ENCODE measurements at places on chromosomes 1 and 21.

- DNase-seq: no peak
Observed at GRCh38 chr21:45802956-45803617, 159.6 kb downstream of the PCBP3 start.

- no peak for DNase-seq
Observed at GRCh38 chr21:38631206-38631605, 132.9 kb upstream of the ERG start.

DNA sequence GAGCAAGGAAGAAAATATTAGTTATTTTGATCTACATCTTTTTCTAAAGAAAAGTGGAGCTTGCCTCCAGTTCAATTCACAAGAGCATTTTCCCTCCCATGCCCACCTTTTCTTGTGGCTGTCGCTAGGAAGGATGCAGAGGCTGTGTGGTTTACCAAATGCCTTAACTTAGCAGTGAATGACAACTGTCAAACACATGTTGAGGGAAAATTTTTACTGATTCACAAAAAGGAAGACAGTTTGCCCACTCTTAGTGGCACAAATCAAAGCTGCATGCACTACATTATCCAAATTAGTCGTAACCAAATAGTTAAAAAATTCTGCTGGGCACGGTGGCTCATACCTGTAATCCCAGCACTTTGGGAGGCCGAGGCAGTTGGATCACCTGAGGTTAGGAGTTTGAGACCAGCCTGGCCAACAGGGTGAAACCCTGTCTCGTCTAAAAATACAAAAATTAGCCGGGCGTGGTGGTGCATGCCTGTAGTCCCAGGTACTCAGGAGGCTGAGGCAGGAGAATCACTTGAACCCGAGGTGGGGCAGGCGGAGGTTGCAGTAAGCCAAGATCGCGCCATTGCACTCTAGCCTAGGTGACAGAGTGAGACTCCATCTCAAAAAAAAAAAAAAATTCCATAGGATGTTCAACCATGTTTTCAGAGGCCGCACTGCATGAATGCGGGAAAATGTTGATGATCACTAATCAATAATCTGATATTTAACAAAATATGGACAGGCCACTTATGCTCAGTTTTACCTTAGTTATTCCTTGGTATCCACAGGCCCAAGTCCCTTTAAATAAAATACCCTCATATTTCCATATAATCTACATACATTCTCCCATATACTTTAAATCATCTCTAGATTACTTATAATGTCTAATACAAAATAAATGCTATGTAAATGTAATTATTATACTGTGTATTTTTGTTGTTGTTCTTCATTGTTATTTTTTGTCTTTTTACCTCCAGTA, 9.0 kb downstream of the COX20 start:
- DNase-seq: no peak

DNA sequence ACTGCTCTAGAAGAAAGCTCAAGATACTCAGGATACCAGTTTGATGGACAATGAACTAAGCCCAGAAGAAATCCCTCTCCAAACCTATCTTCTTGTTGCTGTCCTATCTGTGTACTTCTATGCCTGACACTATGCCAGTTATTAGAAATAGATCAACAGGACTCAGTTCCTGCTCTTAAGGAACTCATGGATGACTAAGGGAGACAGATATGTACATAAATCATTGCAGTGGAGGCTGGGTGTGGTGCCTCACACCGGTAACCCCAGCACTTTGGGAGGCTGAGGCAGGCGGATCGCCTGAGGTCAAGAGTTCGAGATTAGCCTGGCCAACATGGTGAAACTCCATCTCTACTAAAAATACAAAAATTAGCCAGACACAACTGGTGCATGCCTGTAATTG, 42.4 kb upstream of the AK4 start:
- DNase-seq: no peak

GRCh38 chr1:108209456-108210108, 9.4 kb upstream of the SLC25A24 start:
- DNase-seq: no peak

- no peak for DNase-seq
Observed at GRCh38 chr1:86190873-86191272, 34.3 kb upstream of the COL24A1 start.

- no peak for DNase-seq
Observed at GRCh38 chr21:31592963-31593560, 66.4 kb upstream of the SOD1 start.

- no peak for DNase-seq
Observed at GRCh38 chr1:66048011-66048410, 255.3 kb downstream of the PDE4B start.

GRCh38 chr1:112396653-112397471, 848 bp downstream of the CTTNBP2NL start:
- no peak for DNase-seq

- DNase-seq: no peak
Observed at GRCh38 chr1:202815120-202815519, 4.4 kb downstream of the PCAT6 start.

- no peak for DNase-seq
Observed at GRCh38 chr1:179342740-179343404, 22.9 kb upstream of the AXDND1 start.

DNA sequence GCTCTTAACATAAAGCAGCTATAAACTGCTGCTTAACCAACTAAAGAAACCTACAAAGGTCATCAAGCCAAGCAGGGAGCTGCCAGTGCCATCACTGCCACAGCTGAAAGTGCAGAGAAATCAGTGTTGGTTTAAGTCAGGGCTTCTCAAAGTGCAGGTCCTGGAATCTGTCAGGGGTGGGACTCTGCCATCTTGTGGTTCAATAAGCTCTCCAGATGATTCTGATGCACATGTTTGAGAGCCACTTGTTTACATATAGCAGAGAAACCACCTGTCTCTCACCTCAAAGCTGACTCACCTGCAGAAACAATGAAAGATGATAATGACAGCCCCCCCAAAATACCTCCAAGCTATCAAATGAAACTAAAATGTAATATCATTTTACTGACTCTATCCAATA, 49.3 kb downstream of the SH3GLB1 start:
- no peak for DNase-seq

- DNase-seq: peak; percentile 55
Observed at GRCh38 chr1:155976062-155976912, 2.1 kb downstream of the ARHGEF2 start.

- DNase-seq: no peak
Observed at GRCh38 chr1:180848191-180848590, 64.5 kb upstream of the KIAA1614 start.

DNA sequence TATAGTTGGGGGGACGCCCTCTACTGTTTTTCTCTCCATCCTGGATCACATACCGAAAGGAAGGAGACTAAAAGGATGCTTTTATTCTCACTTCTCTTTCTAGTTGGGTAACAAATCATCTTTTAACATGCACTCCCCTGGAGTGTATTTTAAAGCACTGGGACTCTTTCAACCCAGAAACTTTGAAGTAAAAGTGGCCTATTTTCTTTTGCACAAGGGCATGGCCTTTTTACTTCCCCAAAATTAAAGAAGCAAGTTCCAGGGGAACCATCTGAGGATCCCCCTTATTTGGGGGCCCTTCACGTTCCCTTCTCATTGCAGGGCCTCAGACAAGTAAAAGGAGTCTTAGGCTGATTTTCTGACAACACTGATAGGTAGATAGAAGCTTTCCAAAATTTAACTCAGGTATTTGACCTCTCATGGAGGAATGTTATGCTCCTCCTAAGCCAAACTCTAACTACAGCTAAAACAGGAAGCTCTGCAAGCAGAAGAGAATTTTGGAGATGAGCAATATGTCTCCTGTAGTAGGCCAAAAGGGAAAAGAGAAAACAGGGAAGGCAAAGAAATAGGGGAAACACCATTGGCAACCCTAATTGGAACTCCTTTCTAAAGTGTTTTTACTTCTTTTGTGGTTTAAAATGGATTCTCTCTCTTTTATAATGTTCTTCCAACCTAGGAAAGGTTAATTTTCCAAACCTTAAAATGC, 8.9 kb upstream of the CD46 start:
- no peak for DNase-seq

- no peak for DNase-seq
Observed at GRCh38 chr1:232192781-232193450, 437.0 kb downstream of the SIPA1L2 start.

GRCh38 chr1:60865166-60865565, 217.2 kb upstream of the NFIA start:
- no peak for DNase-seq

GRCh38 chr21:37058261-37058660, 14.6 kb downstream of the PIGP start:
- DNase-seq: no peak

DNA sequence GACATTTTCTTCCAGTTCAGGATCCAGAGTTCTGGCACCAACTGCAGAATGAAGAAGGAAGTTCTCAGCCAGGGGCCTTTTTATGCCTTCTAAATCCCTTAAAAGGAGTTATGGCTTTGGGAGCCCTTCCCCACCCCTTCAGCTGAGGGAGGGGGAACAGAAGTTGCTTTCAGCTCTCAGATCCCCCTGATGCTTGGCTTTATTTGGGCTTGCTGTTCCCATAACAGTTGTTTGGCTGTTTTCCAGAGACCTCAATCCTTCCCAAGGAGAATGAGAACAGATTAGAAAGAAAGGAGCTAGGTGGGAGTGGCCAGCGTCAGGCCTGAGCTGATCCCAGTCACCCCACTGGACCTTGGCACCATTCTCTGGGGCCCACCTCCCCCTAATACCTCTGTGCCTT, at the start of gene RPE65:
TSS of gene RPE65 (minus strand) at position 54 of the 400 bp plus-strand sequence. CDS start at position 5, 49 bp downstream.
- no peak for DNase-seq

GRCh38 chr1:5525597-5526384, 466.4 kb downstream of the NPHP4 start:
- DNase-seq: no peak

- no peak for DNase-seq
Observed at GRCh38 chr1:223765036-223765718, 52.8 kb downstream of the CAPN2 start.

- DNase-seq: no peak
Observed at GRCh38 chr1:170592591-170593111, 60.7 kb downstream of the GORAB start.

DNA sequence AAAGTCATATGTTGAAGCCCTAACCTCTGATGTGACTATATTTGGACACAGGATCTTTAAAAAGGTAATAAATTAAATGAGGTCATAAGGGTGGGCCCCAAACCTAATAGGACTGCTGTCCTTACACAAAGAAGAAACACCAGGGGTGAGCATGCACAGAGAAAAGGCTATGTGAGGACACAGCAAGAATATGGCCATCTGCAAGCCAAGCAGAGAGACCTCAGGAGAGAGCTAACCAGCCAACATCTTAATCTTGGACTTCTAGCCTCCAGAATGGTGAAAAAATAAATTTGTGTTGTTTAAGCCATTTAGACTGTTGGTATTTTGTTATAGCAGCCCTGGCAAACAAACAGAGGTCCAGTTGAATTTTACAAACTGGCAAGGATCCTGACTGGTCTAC, 223.9 kb downstream of the LTN1 start:
- DNase-seq: no peak

GRCh38 chr1:229751610-229752009, 125.6 kb downstream of the URB2 start:
- no peak for DNase-seq

DNA sequence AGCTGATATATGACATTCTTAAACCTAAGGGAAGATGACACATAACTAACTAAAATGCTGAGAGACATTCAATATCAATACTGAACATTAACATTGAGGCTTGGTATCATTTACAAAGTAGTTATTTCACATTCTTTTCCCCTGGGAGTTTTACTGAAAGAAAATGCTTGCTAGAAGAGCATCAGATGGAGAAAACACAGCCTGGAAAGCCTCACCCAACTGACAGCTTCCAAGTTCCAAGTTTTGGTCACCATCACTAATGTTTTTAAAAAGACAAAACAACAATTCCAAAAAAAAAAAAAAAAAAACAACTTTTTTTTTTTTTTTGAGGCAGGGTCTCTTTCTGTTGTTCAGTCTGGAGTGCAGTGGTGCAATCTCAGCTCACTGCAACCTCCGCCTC, 80.6 kb downstream of the DSCAM start:
- DNase-seq: no peak

GRCh38 chr1:184060316-184060715, 8.8 kb downstream of the TSEN15 start:
- no peak for DNase-seq

GRCh38 chr21:39095681-39096080, 87.6 kb downstream of the PSMG1 start:
- no peak for DNase-seq

GRCh38 chr1:185425163-185425562, 108.1 kb upstream of the IVNS1ABP start:
- no peak for DNase-seq

DNA sequence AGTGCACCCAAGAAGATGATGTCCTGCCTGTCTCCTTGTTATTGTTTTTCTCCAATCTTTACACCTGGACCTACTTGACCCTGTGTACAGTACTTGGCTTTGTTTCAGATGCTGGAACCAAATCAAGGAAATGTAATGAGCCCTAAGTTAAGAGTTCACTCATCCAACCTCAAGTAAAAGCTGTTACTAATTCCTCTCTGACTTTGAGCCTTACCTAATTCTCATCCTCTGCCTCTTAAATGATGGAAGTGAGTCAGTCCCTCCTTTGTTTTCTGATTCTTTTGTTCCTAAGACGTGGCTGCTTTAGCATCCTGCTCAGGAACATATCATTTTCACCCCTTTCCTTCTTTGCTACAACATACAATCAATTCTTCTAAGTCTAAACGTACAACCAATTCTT, 15.3 kb upstream of the PLA2G4A start:
- no peak for DNase-seq

- DNase-seq: no peak
Observed at GRCh38 chr1:6560267-6560666, 5.2 kb downstream of the TAS1R1 start.

DNA sequence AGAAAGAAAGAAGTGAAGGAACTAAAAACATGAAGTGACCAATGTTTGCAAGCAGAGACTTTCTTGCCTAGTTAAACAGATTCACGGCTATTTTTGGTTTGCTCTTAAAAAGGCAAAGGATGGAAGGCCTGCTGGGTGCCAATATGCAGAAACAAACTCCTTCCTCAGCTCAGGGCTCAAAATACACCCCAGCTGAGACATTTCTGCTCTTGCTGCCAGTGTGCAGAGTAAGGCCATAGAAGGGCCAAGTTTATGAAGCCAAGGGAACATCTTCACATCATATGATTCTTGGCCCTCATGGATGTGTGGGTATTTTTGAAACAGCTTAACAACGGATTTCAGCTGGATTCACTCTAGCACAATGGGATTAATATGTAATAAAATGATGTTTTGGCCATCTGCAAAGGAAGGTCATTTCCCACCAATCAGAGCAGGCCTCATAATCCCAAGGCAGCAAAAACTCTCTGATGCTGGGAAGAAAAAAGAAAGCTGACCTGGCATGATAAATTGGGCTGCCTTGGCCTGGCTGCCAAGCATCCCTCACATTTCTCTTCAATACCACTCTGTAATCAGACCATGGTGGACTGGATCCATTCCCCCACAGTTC, 70.7 kb downstream of the CAPZB start:
- DNase-seq: peak; percentile 73

DNA sequence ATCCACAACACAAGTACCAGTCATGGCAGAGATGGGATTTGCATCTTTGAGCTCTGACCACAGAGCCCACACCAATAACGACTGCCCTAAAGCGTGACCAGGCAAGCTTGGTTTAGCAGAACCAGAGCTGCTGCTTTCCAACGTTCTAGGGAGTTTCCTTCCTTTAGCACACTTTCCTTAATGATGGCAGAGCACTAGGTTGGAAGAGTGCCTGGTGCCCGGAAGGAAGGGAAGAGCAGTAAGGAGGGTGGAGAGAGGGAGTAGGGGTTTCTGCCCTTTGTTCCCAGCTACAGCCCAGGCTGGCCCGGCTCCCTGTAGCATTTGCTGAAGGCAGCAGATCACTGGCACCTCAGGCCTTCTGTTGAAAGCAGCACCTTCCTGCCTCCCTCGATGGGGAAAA, 6.1 kb upstream of the EVA1C start:
- DNase-seq: no peak

- no peak for DNase-seq
Observed at GRCh38 chr1:18794561-18794960, 64.9 kb downstream of the TAS1R2 start.
